ENCODE measurements at places on chromosomes 3 and 15. TPM values are rescaled to one million over a fixed set of nuclear protein-coding genes. Genes with fewer than 3 reads are reported as not detected.

The WDR76 gene
- 2.1 TPM for total RNA-seq

The COL7A1 gene
- total RNA-seq = 147 TPM

- peak; percentile 96 for DNase-seq
Measured at GRCh38 chr3:30720586-30721313, 114.3 kb downstream of the TGFBR2 start.

DNA sequence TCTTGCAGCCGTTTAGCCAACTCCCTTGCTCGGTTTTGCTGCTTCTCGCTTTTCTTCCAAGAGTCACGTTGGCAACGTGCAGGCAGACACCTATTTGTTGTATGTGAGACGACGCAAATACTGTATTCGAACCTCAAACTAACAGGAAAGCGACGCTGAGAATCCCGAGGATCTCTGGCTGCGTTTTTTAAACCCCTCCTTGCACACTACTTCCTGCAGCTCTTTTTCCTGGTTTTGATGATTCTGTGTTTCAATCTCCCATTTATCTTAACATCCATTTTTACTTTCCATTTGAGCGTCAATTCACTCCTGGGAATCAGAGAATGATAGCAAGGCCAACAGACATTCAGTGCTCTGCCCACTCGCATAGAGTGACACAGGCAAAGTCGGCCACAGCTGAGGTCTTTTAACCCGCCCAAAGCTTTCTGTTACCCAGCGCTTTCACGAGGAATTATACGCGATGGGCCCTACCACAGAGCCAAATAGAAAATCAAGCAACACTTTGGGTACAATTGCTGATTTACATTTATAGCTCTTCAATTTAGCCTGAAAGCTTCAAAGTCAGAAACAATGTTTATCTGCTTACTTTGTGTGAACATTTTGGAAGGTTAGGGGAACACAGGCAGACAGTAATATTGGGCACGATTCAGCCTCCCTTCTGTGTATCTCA, 1.6 kb upstream of the ANXA2 start:
- no peak for DNase-seq

GRCh38 chr3:31178467-31178866, 284.0 kb upstream of the GADL1 start:
- DNase-seq = no peak

DNA sequence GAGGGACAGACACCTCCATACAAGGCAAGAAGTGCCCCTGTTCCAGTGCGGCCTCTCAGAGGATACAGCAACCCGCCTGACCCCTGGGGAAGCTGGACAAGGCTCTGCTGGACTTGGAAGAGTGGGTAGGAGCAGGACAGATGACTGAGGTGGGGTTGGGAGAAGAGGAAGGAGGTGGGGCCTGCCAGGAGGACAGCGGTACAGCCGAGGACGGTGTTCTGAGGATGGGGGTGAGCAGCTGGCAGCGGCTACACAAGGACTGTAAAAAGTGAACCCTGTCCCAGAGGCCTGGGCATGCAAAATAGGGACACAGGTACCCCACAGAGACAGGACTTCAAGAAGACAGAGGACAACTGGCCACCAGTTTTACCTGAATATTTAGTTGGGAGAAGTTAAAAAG, 23.5 kb upstream of the ELP6 start:
- DNase-seq = no peak
